ENCODE measurements at places on chromosomes 1 and 21.

GRCh38 chr1:101198842-101199636 lies 37.8 kb upstream of the S1PR1 start:
- no peak for DNase-seq

DNA sequence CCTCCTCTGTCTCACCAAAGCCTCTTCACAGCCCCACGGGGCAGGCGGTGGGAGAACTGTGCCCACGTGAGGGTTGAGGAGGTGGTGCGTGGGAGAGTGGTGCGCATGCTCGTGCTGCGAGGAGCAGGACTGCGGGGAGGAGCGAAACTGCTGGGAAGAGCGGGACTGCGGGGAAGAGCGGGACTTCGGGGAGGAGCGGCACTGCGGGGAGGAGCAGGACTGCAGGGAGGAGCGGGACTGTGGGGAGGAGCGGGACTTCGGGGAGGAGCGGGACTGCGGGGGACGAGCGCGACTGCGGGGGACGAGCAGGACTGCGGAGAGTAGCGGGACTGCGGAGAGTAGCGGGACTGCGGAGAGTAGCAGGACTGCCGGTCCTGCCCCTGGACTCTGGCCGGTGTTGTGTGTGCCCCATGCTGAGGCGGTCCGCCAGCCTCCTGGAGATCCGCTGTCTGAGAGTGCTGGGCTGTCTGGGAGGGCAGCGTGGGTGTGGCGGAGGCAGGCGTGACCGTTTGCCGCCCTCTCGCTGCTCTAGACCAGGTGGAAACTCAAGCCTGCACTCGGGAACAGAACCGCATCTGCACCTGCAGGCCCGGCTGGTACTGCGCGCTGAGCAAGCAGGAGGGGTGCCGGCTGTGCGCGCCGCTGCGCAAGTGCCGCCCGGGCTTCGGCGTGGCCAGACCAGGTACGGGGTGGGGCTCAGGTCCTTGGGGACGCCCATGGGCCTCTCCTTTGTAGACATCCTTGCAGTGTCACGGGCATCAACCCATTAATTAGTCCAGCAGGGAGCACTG lies 24.6 kb downstream of the TNFRSF1B start:
- no peak for DNase-seq

DNA sequence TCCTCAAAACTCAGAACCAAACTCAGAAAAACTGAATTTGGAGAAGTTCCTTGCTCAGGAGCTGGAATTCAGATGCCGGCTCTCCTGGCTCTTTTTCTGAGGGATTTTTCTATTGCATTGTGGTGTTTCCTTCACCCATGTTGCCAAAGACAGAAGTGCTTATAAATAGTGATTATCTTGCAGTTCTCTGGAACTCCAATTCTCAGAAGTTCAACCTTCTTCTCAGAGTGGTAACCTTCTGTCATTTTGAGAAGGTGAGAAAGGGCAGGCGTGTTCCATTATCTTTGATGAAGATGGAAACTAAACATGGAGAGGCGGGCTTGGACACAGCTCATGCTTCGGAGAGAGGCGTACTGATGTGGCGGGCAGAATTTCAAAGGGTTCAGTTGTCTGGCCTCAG lies 12.4 kb upstream of the ETV3 start:
- no peak for DNase-seq

DNA sequence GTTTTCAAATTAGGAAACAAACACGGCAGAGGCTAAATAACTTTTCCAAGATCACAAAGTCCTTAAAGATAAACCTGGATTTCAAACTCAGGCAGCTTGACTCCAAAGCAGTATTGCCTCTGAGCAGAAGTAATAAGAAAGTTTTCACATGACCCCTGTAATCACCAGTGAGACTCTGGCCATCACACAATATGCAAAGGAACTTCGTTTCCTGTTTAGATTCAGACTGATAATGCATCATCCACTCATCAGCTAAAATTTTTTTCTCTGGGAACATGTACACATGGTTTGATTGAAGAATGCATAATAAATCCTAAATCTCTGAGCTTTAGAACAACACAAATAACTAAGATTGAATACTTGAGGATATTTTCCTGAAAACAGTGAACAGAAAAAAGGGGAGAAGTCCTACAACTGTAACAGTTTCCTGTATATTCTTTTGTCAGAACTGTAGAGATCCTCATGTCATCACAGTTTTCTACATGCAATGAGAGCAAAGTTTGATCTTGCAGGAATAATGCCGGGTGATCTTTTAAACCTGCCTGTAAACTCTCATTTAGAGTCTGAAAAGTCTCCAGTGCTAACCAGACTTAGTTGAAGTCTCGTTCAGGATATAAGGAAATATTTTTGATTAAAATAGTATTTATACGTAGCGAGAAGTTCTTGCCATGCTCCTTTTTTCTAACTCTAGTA lies 225.3 kb downstream of the SPATA17 start:
- DNase-seq = no peak

DNA sequence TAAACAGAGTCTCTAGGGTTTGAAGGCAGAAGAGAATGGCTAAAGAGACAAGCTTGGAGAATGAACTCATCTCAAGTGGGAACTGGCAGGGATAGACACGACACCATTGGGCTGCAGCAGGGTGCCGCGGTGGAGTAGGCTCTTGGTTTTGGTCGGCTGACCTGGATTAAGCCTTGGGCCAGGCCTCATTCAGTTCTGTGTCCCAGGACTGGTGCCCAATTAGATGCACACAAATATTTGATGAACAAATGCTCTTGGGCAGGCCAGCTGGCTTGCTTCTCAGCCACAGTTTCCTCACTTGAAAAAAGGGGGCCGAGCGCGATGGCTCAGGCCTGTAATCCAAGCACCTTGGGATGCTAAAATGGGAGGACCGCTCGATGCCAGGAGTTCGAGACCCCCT lies 53.4 kb upstream of the CITED4 start:
- no peak for DNase-seq

DNA sequence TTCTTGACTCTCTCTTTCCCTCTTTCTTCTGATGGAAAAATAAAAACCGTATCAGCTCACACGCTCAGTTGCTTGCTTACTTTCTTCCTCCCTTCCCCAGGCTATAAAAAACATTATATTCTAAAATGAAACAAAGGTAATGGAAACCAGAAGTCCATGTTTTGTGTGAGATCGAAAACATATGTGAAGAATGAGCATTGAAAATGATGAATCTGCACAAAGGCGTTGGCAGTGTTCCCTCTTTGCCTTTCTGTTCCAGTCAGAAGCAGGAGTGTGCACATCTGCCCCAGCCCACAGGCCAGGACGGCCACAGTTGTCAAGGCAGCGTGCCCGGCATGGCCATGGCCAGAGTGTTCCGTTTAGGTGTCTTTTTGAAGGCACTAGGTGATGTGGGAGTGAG lies 185.3 kb upstream of the USP24 start:
- no peak for DNase-seq

- DNase-seq = peak; percentile 88
These were observed 1.9 kb downstream of the S1PR1 start for GRCh38 chr1:101238681-101239094.

DNA sequence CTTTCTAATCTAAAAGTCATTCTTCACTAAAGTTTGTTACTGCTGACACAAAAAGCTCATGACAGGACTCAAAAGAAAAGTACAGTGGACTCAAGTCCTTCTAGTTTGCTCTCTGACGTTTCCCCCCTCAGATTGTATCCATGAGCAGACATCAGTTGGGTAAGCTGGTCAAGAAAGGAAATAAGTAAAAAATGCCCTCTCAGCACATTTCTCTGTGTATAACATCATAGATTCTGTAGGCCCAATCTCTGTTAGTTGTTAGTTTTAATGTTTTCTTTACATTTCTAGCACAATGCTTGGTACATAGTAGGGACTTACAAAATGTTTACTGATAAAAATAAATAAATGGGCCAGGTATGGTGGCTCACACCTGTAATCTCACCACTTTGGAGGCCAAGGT lies 96.8 kb downstream of the NR5A2 start:
- no peak for DNase-seq

GRCh38 chr1:202164271-202165037 lies 4.1 kb upstream of the PTPN7 start:
- DNase-seq = peak; percentile 82

GRCh38 chr1:216778737-216779136 lies 55.5 kb upstream of the ESRRG start:
- DNase-seq = no peak

Measured in CD4-positive, alpha-beta T cell treated with Interleukin-1 beta for 1 hour (primary cell).